ENCODE measurements at places on chromosomes 2 and 18. TPM values are rescaled to one million over a fixed set of nuclear protein-coding genes. Genes with fewer than 3 reads are reported as not detected.
A peak's percentile ranks its signal among the peaks of the same experiment; 100 is the strongest.

The CCDC141 gene
- 208 TPM for total RNA-seq

The VWA3B gene
- total RNA-seq = 0.52 TPM

The ANO7 gene
- 0.80 TPM for total RNA-seq

DNA sequence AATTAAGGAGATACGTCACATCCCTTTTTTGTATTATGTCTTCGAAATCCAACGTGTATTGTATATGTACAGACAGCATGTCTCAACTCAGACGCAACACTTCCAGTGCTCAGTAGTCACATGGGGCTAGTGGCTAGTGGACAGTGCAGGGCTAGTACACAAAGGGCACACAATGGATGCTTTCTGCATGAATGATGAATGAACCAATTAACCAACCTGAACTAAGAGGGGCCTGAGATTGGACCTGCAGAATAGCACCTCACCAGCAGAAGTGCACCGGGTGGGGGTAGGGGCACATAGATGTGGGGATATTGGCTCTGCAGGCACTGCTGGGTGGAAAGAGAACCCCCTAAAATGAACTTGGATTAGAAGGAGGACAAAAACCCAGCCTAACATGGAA is 20.7 kb downstream of the ST8SIA5 start:
- DNase-seq = no peak

DNA sequence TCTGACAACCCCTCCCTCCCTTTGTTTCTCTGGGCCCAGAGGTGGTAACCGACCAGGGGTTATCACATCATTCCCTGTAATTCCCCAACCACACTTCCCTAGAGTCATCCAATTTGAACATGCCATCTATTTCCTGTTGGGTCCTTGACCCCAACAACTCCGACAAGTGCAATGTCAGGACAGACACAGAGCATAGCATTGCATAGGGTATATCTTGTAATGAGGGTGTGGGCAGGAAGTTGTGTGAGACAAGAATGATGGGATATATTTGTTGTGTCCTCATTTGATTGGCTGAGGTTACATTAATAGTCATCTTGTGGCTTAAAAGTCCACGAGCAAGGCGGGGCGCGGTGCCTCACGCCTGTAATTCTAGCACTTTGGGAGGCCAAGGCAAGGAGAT is 33.4 kb upstream of the CNOT11 start:
- no peak for DNase-seq

DNA sequence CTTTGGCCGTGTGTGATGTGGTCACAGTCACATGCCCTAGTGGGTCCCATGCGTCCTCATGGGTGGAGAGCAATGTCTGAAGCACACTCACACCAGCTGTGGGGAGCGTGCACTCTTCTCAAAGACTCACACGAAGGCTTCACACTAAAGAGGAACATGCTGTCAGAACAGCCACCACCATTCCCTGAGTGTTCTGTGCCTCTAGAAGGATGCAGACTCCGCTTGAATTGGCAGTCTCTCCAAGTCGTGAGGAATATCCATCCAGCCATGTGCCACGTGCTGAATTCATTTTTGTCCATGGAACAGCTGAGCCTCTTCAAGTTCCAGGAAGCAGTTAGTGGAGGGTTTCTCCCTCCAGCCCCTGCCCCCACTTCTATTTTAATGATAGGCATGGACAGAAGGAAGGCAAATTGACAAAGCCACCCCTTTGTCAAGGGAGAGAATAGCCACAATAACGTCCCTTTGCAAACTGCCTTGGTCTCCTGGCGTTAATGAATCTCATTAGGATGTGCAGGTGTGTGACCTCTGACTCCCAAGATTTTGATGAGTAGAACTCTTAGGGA is 464.3 kb upstream of the ID2 start:
- DNase-seq = no peak

DNA sequence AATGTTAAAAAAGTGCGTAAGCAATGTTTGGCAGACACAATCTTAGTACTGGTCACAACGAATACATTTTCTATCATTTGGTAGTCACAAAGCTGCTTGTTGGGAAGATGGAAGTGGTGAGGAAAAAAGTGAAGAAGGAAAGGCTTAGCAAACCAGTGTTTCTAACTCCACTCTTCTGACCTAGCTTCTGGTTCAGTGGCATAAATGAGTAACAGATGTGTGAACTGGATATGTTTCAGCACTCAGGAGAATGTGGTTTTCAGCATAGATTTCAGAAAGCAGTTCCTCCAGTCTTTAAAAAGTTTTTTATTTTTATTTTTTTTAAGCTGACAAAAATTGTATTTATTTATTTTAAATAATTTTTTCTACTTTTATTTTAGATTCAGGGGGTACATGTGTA is 357.1 kb downstream of the CPS1 start:
- no peak for DNase-seq

GRCh38 chr2:239159476-239159911 is 241.3 kb downstream of the HDAC4 start:
- DNase-seq = peak; percentile 7

GRCh38 chr2:96926791-96927190 is 56.9 kb upstream of the SEMA4C start:
- no peak for DNase-seq

DNA sequence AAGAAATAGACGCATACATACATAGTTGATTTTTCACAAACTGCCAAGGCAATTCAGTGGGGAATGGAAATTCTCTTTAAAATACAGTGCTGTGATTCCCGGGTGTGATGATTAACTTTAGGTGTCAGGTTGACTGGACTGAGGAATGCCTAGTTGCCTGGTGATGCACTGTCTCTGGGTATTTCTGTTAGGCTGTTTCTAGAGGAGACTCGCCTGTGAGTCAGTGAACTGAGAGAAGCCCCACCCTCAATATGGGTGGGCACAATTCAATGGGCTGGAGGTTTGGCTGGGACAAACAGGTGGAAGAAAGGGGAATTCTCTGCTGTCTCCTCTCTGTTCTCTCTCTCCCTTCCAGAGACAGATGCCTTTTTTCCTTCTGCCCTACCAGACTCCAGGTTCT is 187.6 kb downstream of the ARHGAP28 start:
- DNase-seq = no peak

All from left ventricle myocardium inferior (tissue), 1 donor.